Activated CD8-positive, alpha-beta memory T cell treated with anti-CD3 and anti-CD28 coated beads for 48 hours (primary cell): ENCODE measurements at places on chromosomes 6 and 20.

- no peak for DNase-seq
These were observed 119.5 kb upstream of the TCF21 start for GRCh38 chr6:133769463-133769862.

- no peak for DNase-seq
These were observed 160.2 kb upstream of the STXBP5 start for GRCh38 chr6:147043994-147044477.

DNA sequence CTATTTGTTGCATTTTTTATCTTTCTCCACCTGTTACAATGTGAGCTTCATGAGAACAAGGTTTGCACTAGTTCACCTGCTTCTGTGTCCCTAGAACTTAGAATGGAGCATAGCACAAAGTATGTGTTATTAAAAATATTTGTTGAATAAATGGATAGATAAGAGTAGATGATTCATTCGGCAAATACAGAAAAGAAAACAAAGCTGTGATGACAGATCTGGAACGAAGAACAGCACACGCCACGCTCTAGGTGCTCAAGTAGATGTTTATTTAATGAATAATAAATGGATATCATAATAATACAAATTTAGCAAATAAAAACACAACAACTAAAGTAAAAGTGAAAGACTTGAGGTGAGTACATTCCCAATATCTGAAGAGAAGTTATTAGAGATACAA is 273.1 kb downstream of the HAO1 start:
- no peak for DNase-seq

DNA sequence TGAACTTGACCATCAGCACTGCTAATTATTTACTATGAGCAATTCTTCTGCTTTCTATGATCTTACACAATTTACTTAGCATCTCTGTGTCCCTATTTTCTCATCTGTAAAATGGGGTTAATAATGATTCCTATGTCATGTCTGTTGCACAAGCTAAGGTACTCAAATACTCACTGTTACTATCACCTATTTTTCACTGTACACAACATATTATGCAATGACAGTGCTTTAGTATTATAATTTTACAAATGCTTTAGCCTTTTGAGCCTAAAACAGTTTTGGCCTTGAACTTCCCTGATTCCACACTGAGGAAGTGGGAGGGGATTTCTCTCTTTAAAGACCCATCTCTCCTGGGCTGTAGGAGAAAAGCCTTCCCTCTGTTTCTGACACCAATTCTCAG is 36.9 kb upstream of the THEMIS start:
- DNase-seq = no peak

GRCh38 chr20:409697-410559 is 1.8 kb downstream of the RBCK1 start:
- no peak for DNase-seq

DNA sequence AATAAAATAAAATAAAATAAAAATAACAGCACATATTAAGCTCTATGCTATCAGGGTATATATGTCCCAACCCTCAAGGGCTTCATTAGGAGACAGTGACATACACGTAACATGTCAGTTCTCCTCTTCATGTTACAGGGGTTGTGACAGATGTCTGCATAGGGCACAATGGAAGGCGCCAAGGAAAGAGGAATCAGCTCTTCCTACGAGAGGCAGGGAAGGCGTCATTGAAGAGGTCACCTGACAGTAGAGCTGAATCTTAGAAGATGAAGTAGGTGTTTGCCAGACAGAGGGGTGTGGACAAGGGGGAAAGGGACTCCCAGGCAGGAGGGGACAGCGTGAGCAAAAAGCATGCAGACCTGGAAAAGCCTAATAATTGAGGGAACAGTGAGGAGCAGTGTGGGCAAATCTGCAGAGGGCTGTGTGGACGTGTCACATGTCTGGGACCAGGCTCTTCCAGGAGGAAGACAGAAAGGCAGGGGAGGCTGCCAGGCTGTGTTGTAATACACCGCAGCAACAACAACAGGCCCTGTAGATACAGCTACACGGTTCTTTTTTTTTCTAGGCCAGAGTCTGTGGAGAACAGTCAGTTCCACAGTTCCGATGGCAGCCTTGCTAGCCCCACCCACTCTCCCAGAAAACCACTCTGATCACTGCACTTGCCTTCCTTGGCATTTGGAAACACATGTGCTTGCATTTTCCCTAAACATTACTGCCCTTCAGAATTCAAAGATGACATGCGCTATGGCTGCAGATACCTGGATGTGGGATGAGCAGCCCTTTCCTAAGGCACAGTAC is 2.5 kb upstream of the FKBP5 start:
- DNase-seq = no peak

DNA sequence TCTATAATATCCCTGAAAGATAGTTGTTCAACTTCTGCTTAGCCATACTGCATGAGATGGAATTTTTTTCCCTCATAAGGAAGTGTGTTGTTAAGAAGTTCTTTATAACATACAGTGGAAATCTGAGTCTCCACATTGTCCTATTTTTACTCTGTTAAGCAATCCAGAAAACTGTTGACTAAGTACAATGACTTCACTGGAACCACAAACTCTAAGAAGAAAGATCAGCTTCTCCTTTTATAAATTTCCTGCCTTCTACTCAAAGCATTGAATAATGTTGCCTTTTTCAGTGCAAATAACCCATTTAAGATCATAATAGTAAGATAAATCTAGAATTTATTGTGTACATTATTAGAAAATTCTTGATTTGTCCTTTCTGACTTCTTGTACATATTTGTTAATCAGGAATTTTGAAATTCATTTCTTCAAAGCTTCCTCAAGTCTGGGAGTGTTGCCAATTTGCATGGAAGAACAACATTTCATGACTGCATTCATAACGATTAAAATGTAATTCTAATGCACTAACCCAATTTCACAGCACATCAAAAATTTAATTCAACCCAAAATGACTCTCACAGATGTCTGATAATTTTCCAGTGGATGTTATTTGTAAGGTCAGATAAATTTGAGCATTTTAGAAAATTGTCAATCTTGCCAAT is 45.6 kb upstream of the ANKEF1 start:
- DNase-seq = no peak

DNA sequence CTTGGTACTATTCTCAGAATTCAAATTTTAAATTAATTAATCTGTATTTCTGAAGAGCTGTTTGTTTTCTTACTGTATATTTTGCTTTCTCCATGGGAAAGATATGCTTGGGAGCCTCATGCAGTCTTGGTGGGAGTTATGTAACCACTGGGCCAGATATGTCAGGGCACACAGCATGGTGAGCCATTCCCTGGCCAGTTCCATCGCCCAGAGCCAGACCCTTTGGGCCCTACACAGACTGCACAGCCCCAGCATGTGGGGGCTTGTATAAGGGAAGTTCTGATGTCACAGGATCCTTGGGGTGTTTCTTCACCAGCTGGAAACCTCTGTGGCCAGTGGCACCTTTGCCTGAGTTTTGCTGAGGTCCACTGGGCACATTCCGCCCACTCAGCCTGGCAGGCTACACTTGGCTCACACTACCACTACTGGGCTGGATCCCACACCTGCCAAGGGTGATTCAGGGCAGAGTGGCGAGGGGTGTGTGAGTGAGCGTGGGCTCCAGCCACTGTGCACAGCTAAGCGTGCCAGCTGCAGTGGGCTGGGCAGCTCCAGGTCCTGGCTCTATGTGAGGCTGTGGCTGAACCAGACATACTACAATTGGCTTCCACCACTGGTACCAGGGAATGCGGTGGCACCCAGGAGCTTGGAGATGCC is 293.5 kb downstream of the ARHGAP18 start:
- no peak for DNase-seq

DNA sequence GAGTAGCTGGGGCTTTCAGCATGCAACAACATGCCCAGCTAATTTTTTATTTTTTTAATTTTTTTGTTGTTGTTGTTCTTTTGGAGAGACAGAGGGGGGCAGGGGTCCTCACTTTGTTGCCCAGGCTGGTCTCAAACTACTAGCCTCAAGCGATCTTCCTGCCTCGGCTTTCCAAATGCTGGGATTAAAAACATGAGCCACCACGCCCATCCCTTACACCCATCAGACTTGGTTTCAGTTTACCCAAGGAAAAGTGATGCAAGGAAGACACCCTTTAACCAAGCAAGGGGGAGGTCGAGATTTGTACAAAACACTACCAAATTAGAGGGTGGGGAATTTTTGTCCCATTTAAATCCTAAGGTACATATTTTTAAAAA is 210.1 kb downstream of the ARHGAP18 start:
- no peak for DNase-seq

- no peak for DNase-seq
These were observed 748 bp upstream of the ZNF292 start for GRCh38 chr6:87154641-87154992.
